HFFc6 (cell line): ENCODE measurements at places on chromosomes 6 and 20. TPM values are rescaled to one million over a fixed set of nuclear protein-coding genes. Genes with fewer than 3 reads are reported as not detected.

- peaks cover 2% of the 10 kb centered on the region; the same call in 1 of the 2 replicates for H3K27me3 ChIP-seq
- peak overlapping the region; percentile 66 for H3K4me3 ChIP-seq
- H3K27ac ChIP-seq, result peak overlapping the region; percentile 81
- peak; percentile 83 for DNase-seq
Measured at GRCh38 chr6:142374965-142375733, 73.3 kb downstream of the ADGRG6 start.

GRCh38 chr6:90135667-90136066 is 161.0 kb downstream of the BACH2 start:
- H3K27me3 ChIP-seq, result peaks cover 3% of the 10 kb centered on the region; the same call in 1 of the 2 replicates
- H3K4me3 ChIP-seq, result peak overlapping the region; percentile 16; the same call in 1 of the 2 replicates
- peak; percentile 45 for DNase-seq
- no peaks in the 10 kb centered on the region for H3K36me3 ChIP-seq

GRCh38 chr20:20435453-20435852 is 67.5 kb downstream of the INSM1 start:
- H3K4me1 ChIP-seq, result no peaks in the 10 kb centered on the region
- peaks cover 2% of the 10 kb centered on the region; the same call in 1 of the 2 replicates for H3K27me3 ChIP-seq
- DNase-seq, result no peak
- H3K36me3 ChIP-seq, result no peaks in the 10 kb centered on the region

- H3K4me3 ChIP-seq, result peak overlapping the region; percentile 63; the same call in 1 of the 2 replicates
- no peaks in the 10 kb centered on the region for H3K36me3 ChIP-seq
- 0 out of 2 replicates have a peak, but pooled peaks cover 5% of the 10 kb centered on the region for H3K4me1 ChIP-seq
- peaks cover 70% of the 10 kb centered on the region for H3K27me3 ChIP-seq
- no peak overlapping the region for H3K27ac ChIP-seq
Measured at GRCh38 chr20:25083141-25083772, 1.3 kb upstream of the VSX1 start.

DNA sequence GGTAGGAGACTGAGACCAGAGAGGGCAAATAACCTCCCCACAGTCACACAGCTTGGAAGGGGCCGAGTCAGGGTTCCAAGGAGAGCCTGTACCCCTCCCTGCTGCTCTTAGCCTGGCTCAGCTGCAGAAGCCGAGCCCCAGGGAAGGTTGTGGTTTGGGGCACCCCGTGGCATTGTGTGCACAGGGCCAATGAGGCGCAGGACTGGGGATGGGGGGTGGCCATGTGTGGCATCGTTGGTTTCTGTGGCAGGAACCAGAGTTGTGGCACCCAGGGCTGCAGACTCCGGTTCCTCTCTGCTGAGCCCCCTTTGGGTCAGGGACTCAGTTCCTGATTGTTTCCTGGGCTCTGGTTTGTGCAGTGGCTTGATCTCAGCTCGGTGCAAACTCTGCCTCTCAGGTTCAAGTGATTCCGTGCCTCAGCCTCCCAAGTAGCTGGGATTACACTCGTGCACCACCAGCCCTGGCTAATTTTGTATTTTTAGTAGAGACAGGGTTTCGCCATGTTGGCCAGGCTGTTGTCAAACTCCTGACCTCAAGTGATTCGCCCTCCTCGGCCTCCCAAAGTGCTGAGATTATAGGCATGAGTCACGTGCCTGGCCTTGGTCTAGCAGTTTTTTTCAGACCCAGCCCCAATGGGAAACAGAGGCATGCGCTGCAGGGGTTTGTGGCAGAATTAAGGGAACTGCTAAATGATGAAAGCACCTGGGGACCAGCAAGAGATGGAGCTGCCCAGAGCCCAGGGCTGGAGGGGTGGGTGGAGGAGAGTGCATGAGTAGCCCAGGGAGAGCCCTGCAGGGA is 221.0 kb upstream of the SULF2 start:
- no peaks in the 10 kb centered on the region for H3K4me1 ChIP-seq
- no peak overlapping the region for H3K27ac ChIP-seq
- peaks cover 14% of the 10 kb centered on the region; the same call in 1 of the 2 replicates for H3K36me3 ChIP-seq

RRP36 gene
- total RNA-seq, result 87.4 to 101 TPM (median 97.3 TPM) in 3 replicates

SLC12A5 gene
- total RNA-seq, result 0.52 TPM in 1 of 3 replicates, not detected in the others

SYTL3 gene
- total RNA-seq, result 3.9 to 5.2 TPM (median 4.9 TPM) in 3 replicates

PRL gene
- total RNA-seq, result not detected in 2 replicates

DNAAF9 gene
- total RNA-seq, result 12.7 to 14.4 TPM (median 12.8 TPM) in 3 replicates

NRM gene
- total RNA-seq, result 16.3 to 30.7 TPM (median 21.0 TPM) in 3 replicates

PLG gene
- not detected in 3 replicates for total RNA-seq
